Suprapubic skin (tissue), 4 donors: ENCODE measurements at places on chromosomes 13 and 19. TPM values are rescaled to one million over a fixed set of nuclear protein-coding genes. Genes with fewer than 3 reads are reported as not detected.

Gene CATSPERD
- total RNA-seq = not detected

Gene ZNF599
- 6.7 TPM for total RNA-seq

Gene NCLN
- total RNA-seq = 31.1 TPM

Gene PTH2
- not detected for total RNA-seq

Gene FGF22
- 5.2 TPM for total RNA-seq

Gene MISP
- total RNA-seq = 0.60 TPM

Gene CTXN1
- 2.9 TPM for total RNA-seq

Gene ZNF677
- 11.1 TPM for total RNA-seq
